ENCODE measurements at places on chromosomes 6 and 20. TPM values are rescaled to one million over a fixed set of nuclear protein-coding genes. Genes with fewer than 3 reads are reported as not detected.
A peak's percentile ranks its signal among the peaks of the same experiment; 100 is the strongest.

GRCh38 chr20:54069501-54069971 is 858 bp downstream of the BCAS1 start:
- DNase-seq = no peak

GRCh38 chr6:118881440-118882313 is 12.3 kb upstream of the ASF1A start:
- no peak for DNase-seq

GRCh38 chr6:36284359-36284758 is 14.5 kb downstream of the PNPLA1 start:
- DNase-seq = no peak

DNA sequence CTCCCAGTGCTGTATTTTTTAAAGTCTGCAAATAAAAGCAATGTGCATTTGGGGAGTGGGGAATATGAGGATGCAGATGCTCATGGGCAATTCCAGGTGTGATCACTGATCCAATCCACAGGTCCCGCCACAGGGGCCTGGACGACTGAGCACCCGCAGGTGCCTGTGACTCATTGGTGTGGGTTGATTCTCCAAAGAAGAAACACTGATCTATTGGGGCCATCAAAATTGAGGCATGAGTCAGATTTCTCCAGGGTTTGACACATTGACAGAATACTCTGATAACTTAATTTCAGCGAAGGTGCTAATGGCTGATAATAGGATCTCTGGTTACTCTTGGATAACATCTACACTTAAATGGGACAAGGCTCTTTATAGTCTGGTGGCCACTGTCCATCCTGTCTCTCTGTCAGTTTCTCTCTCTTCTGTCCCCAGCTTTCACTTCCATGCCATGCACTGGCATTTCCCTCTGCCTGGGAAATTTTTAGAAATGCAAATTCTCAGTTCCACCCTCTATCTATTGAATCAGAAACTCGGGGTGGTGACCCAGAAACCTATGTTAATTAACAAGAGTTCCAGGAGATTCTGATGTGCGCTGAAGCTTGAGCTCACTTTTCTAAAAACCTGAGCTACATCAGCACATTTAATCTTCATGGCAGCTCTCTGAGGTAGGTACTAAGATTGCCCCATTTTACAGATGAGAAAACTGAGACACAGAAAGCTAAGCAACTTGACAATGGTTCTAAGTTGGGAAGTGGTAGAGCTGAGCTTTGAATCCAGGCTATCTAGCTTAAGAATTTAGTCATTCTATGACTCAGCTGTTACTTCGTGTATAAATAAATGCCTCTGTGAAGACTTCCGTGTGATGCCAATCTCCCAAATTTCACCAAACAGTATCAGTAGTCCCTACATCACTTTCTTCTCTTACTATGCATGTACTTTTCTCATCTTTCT is 10.2 kb upstream of the RCAN2 start:
- no peak for DNase-seq

DNA sequence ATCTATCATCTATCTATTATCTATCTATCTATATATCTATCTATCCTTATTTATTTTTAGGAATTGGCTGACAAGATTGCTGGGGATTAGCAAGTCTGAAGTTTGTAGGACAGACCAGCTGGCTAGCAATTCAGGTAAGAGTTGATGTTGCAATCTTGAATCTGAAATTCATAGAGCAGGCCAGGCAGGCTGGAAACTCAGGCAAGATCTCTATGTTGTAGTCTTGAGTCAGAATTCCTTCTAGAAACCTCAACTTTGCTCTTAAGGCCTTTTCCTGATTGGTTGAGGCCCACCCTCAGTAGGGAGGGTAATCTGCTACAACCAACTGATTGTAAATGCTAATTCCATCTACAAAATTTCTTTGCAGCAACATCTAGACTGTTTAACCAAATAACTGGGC is 19.2 kb downstream of the MAPK13 start:
- DNase-seq = no peak

- DNase-seq = no peak
Measured at GRCh38 chr20:32965581-32966373, 38.5 kb downstream of the SUN5 start.

- DNase-seq = no peak
Measured at GRCh38 chr20:48821261-48821920, 6.4 kb downstream of the PREX1 start.

DNA sequence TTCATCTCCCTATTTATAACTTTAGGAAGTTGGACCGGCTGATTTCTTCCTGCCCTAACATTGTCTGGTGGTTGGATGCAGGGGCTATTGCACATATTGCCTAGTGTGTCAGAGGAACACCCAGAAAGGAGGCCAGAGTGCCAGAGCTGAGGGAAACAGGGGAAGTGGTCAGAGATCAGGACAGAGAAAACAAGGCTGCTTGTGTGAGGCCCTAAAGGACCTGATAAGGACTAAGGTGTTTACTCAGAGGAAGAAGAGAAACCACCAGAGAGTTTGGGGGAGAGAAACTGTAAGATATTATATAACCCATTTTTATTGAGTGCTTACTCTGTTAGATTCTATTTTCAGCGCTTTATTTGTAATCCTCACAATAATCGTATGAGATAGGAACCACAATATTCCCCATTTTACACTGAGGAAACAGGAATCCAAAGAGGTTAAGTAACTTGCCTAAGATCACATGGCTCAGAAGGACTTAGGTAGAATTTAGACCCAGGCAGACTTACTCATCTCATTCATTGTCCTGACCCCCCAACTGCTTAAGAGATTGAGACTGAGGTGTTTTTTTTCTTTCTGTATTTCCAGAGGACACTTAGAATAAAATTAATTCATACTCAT is 54.0 kb upstream of the REV3L start:
- DNase-seq = no peak

GRCh38 chr6:30792786-30793185 is 48.4 kb upstream of the IER3 start:
- DNase-seq = no peak

GRCh38 chr6:168190646-168191443 is 111.8 kb upstream of the FRMD1 start:
- no peak for DNase-seq

GRCh38 chr20:25321991-25322390 is 68.6 kb downstream of the ABHD12 start:
- DNase-seq = no peak

GRCh38 chr6:74000666-74001490 is 304.9 kb downstream of the CD109 start:
- no peak for DNase-seq

- DNase-seq = no peak
Measured at GRCh38 chr6:157647261-157647915, 175.7 kb upstream of the SNX9 start.

- DNase-seq = no peak
Measured at GRCh38 chr6:88111991-88112390, 54.2 kb downstream of the CNR1 start.

GRCh38 chr6:143522039-143522600 is 10.6 kb upstream of the FUCA2 start:
- DNase-seq = no peak

GRCh38 chr6:20319520-20320357 is 81.9 kb upstream of the E2F3 start:
- no peak for DNase-seq

GRCh38 chr6:43743682-43744381 is 26.2 kb upstream of the VEGFA start:
- no peak for DNase-seq

DNA sequence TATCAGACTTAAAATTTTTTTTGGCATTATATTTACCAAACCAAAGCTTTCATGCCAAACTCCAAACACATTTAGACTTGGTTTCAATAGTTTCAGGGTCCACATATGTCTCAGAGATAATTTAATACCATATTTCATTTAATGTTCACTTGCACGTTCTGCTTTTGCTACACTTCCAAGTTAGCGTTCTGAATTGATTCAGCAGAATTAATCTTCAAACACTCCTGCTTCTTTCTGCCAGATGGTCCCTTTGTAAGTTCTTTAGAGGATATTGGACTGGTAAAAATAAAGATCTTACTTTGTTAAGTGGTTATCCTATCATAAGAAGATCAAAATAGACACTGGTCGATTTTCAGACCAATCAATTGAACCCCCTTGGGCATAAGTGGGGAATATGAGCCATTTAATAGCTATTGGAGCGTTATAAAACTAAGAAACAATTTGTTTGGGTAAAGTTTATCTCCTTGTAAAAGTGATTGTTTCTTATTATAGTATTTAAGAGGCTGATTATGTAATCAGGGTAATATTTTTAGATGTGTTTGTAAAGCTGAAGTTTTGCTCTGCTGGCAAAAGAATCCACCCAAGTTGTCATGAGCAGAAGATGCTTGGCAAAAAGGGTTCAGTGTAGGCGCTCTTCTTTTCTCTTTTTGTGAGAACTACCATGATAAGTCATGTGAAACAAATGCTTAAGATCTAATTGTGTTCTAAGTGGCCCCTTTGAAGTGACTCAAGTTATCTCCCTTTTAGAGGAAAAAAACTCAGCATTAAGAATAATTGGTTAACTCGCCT is 92.2 kb downstream of the MCHR2 start:
- no peak for DNase-seq

GRCh38 chr6:136103763-136104311 is 146.3 kb downstream of the MTFR2 start:
- no peak for DNase-seq

GRCh38 chr6:166379800-166380199 is 2.9 kb downstream of the MPC1 start:
- peak; percentile 71 for DNase-seq

- no peak for DNase-seq
Measured at GRCh38 chr6:30918670-30919069, 4.6 kb downstream of the VARS2 start.

GRCh38 chr20:12786276-12786675 is 222.5 kb upstream of the SPTLC3 start:
- no peak for DNase-seq

DNA sequence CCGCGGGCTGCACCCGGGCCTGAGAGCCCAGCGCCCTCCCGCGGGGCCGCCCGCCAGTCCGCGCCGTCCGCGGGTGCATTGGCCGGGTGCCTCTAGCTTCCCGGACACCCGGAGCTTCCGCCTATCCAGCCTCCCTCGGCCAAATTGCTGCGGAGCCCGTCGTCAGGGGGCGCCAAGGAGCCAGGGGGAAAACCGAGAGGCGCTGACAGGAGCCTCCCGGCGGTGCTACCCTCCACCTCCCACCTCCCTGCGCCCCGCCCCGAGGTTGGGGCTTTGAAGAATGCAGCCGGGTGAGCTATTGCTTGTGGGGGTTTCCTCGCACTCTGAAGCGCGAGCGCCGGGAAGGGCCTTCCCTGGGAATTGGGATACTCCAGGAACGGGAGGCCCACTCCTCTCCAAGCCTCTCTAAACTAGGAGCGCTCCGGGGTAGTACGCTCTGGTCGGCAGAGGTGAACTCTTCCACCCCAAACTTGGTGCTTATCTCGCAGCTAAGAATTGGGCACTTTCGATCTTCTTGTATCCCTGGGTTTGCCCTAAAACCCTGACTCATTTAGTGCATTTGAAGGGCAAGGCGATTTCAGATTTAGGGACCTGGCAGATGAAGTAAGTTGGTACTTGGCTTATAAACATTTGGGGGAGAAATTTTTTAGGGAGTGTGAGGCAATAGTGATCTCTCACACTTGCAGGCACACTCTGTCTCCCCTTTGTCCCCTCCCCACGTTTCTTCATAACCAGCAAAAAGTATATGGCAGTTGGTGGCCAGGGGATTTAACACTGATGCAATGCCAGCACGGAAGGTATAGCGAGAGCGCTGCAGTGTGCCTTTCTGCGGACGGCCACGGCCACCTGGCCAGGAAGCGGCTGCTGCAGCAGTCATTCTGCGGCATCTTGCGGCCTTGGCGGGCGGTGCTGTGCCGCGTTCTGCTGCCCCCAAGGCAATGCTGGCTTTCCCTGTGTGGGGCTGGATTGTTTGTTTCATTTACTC is 556 bp downstream of the BEND6 start:
- peak; percentile 53 for DNase-seq

GRCh38 chr6:116370760-116371119 is at the start of gene DSE:
TSS of gene DSE (plus strand) at chr6:116370947. CDS start at chr6:116399251, 28,304 bp downstream.
- peak; percentile 36 for DNase-seq

GRCh38 chr6:2020909-2021308 is 224.5 kb downstream of the GMDS start:
- no peak for DNase-seq

DNA sequence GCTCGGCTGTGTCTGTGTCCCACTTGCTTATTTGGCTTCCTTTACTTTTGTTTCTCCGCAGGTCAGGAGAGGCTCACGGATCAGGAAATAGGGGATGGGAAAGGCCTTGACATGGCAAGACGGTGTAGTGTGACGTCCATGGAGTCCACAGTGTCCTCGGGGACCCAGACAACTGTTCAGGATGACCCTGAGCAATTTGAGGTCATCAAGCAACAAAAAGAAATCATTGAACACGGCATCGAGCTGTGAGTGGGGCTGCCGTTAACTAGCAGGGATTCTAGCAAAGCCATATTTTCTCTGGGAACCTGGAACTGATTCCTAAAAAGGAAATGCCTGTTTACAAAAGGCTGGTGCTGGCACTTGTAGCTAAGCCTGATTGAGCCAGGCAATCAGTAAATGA is 54.4 kb downstream of the ARFGEF2 start:
- DNase-seq = no peak

DNA sequence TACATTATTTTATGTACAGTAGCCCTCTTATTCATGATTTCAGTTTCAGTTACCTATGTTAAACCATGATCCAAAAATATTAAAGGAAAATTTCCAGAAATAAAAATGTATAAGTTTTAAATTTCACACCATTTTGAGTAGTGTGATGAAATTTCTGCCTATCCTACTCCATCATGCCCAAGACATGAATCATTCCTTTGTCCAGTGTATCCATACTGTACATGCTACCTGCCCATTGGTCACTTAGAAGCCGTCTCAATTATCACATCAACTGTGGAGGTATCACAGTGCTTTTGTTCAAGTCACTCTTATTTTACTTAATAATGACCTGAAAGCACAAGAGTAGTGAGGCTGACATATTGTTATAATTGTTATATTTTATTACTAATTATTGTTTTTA is 32.3 kb upstream of the PLCB4 start:
- no peak for DNase-seq

- DNase-seq = no peak
Measured at GRCh38 chr6:83488448-83488847, 23.9 kb upstream of the PRSS35 start.

- no peak for DNase-seq
Measured at GRCh38 chr20:47043086-47043485, 148.4 kb downstream of the EYA2 start.

DNA sequence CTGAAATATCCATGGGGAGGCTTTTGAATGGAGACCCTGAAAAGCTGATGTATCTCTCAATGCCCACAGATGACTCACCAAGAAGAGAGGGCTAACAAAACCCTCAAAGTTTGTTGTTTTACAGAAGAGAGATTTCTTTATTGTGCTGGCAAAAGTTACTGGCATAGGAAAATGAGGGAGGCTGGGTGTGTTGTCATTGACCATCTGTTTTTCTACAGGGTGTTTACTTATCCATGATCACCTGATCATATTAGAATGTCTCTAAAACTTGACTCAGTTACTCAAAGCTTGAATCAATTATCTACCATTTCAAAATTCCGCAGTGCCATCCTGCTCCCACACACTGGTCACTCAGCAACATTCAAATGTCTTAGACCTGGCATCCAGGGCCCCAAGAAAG is 9.8 kb downstream of the NCOA6 start:
- DNase-seq = no peak

The UNC5CL gene
- 0.07 TPM for total RNA-seq

The TBXT gene
- not detected for total RNA-seq

The LPIN3 gene
- total RNA-seq = 2.1 TPM

The FAM83C gene
- total RNA-seq = not detected

The IGF2R gene
- 72.4 TPM for total RNA-seq

The ECT2L gene
- not detected for total RNA-seq

The TSPO2 gene
- total RNA-seq = not detected

The SRPK1 gene
- total RNA-seq = 88.2 TPM

The HTR1E gene
- total RNA-seq = not detected

The PROCR gene
- 561 TPM for total RNA-seq

The RNGTT gene
- total RNA-seq = 23.3 TPM

The SUMO4 gene
- 1.3 TPM for total RNA-seq
